Mesendoderm (in vitro differentiated cells): ENCODE measurements at places on chromosomes 6 and 20.

DNA sequence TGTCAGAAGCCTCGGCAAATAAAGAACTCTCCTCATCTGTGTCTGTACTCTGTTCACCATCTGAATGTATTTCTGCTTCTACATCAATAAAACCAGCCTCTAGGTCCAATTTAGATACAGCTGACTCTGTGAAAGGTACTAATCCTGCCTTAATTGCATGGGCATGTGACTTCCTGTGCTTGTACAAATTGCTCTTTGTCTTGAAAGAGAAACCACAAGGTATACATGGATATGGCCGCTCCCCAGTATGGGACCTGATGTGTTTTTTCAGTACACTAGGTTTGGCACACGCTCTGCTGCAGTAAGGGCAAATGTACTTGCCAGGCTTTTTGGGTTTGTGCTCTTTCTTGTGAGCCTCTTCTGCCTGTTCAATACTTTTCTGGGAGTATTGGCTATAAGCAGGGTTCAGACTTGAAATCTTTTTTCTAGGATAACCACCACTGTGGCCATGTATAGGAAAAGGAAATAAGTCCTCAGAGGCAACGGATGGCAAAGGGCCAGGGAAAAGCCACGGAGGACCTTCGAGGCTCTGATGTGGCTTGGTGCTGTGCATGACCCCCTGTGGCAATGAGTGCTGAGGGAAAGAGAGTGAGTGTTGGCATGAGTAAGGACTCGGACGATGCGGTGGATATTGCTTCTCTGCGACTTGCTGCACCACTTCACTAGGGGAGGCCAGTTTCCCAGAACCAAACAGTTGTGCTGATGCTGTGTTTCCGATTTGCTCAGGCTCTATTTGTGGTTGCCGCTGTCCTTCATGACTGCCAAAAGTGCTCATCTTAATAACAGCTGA, 170.9 kb downstream of the HIVEP2 start:
- no peak overlapping the region for H3K4me3 ChIP-seq
- no peaks in the 10 kb centered on the region for H3K4me1 ChIP-seq
- no peaks in the 10 kb centered on the region for H3K36me3 ChIP-seq
- DNase-seq: no peak

DNA sequence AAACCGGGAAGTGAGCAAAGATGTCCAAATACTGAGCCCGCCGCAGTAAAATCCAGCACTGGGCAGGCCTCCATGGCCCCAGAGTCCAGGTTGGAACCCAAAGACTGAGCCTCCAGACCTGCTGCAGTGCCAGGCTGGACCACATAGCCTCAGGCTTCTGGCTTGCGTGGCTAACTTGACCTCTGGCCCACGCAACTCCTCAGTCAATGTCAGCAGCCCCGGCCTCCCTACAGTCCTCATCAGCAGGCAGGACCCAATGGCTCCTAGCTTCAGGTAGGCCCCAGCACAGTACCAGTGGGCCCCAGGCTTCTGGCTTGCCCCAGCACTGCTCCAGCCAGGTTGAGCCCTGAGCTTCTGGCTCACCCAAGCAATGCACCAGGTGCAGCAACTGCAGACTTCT, 245.1 kb upstream of the AFDN start:
- H3K4me3 ChIP-seq: no peak overlapping the region
- no peaks in the 10 kb centered on the region for H3K27me3 ChIP-seq
- no peaks in the 10 kb centered on the region for H3K4me1 ChIP-seq
- no peaks in the 10 kb centered on the region for H3K36me3 ChIP-seq

DNA sequence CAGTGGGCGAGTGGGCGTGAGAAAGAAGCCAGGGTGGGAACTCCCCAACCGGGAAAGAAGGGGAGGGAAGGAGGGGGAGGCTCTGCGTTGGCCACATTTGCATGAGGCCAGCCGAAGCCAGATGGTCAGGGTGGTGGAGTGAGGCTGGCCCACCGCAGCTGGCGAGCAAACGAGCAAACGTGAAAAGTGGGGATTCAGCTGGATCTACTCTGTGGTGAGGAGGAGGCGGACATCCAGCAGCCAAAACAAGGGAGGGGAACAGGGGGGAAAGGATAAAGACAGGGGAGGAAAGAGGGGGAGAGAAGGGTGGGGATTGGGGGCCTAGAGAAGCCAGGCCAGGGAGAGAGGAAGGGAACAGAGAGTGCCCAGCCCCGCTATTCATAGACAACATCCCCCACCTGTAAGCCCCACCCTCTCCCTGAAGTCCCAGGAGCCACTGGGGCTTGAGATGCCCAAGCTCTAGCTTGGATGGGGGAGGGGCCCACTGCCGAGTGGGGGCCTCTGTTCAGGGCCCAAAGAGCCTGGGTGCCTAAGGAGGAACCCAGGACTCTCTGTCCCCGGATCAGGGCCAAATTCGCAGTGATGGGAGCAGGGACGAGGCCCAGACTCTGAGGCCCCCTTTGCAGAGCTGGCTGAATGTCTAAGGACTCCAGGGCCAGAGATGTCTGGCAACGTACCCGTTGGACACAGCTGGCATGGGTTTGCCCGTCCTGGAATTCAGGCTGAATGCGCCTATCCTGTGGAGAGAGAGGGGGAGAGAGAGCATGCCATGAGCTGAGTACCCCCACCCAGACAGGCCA, 45.1 kb downstream of the CPNE5 start:
- peaks cover 2% of the 10 kb centered on the region for H3K4me1 ChIP-seq
- no peak overlapping the region for H3K27ac ChIP-seq
- H3K27me3 ChIP-seq: no peaks in the 10 kb centered on the region
- no peak overlapping the region for H3K4me3 ChIP-seq
- no peaks in the 10 kb centered on the region for H3K36me3 ChIP-seq

DNA sequence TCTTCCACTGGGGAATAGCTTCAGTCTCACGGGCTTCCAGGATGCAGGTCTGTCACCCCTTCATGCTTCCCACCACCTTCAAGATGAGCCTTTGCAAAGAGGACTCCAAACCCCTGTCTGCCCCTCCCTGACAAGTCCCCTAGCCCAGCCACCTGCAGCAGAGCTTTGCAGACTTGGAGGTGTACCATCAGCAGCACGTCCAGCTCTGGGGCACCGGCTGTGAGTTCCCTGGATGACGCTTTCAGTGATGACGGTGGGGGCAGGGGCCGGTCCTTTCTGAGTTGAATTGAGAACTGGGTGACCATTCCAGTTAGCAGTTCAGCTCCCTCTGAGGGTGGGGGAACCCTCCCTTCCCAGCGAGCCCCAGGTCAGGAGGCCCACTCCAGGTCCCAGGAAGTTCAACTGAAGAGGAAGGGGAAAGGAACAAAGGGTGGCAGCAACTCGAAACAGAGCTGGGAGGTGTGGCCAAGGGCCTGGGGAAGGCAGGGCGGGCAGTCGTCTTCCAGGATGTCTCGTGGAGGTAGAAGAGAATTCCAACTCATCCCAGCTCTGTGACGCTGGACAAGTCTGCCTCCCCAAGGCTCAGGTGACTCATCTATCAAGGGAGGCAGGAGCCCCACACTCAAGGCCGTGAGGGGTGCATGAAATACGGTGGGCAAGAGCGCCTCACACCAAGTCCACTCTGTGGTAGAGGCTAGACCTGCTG, 86.0 kb downstream of the PTPN1 start:
- no peak overlapping the region for H3K4me3 ChIP-seq
- H3K4me1 ChIP-seq: peaks cover 2% of the 10 kb centered on the region
- no peaks in the 10 kb centered on the region for H3K27me3 ChIP-seq
- peak; percentile 40 for DNase-seq
- H3K36me3 ChIP-seq: no peaks in the 10 kb centered on the region

GRCh38 chr6:142946924-142947713, 2.1 kb upstream of the HIVEP2 start:
- peak overlapping the region; percentile 66 for H3K4me3 ChIP-seq
- peak overlapping the region; percentile 85 for H3K27ac ChIP-seq
- no peaks in the 10 kb centered on the region for H3K27me3 ChIP-seq

DNA sequence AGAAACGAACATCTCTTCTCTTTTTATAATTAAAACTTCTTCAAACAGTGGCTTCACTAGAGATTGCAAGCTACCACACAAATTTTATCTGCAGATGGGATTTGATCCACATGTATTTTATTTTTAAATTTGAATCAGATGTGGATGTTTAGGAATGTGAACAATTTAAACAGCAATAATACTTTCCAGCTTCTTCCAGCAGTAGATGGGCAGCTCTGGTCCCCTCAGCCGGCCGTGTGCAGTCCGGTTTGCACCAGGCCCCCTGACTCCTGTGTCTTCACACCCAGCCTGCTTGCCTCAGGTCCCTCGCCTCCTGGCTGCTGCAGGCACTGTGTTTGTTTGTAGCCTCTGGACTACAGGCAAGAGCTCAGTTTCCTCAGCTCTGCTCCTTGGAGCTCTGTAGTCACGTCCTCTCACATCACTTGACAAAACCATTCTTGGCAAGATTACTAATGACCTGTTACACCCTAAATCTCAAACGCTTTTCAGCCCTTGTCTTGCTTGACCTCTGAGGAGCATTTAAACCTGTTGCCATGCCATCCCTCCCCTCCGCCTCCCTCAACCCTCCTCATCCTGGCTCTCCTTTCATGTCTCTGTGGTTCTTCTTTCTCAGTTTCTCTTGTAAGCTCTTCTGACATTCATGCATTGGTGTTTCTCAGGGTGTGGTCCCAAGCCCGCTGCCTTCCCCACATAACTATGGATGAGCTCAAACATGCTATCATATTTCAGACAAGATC, 13.2 kb upstream of the ZBTB24 start:
- no peaks in the 10 kb centered on the region for H3K36me3 ChIP-seq
- no peak for DNase-seq
- no peak overlapping the region for H3K27ac ChIP-seq
- H3K27me3 ChIP-seq: no peaks in the 10 kb centered on the region
- no peak overlapping the region for H3K4me3 ChIP-seq

GRCh38 chr6:112291161-112291762, 36.9 kb upstream of the LAMA4 start:
- H3K4me3 ChIP-seq: no peak overlapping the region
- H3K27ac ChIP-seq: no peak overlapping the region
- no peaks in the 10 kb centered on the region for H3K4me1 ChIP-seq
- H3K36me3 ChIP-seq: no peaks in the 10 kb centered on the region
- no peak for DNase-seq
- no peaks in the 10 kb centered on the region for H3K27me3 ChIP-seq

- no peak overlapping the region for H3K27ac ChIP-seq
- H3K27me3 ChIP-seq: no peaks in the 10 kb centered on the region
- H3K4me3 ChIP-seq: no peak overlapping the region
- no peaks in the 10 kb centered on the region for H3K36me3 ChIP-seq
Measured at GRCh38 chr6:16367571-16367970, 129.2 kb downstream of the GMPR start.

GRCh38 chr6:41063884-41064285, 8.3 kb downstream of the OARD1 start:
- no peak for DNase-seq
- H3K27me3 ChIP-seq: no peaks in the 10 kb centered on the region
- no peaks in the 10 kb centered on the region for H3K4me1 ChIP-seq

DNA sequence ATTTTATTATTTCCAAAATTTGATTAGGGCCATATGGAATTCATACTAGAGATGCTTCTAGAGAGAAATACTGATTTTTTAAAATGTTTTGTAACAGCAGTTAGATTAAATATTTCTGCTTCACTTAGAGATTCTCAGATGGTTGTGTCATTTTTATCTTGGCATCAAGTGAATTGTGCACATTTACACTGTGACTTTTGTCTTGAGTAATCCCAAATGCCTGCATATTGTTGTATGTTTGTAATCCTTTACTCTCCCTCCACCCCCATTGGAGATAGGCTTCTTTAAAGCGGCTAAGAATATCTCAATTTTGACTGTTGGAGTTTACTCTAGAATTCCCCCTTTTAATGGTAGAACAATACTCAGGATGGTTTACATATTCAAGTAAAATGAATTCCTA, 19.0 kb downstream of the STX16 start:
- no peak overlapping the region for H3K4me3 ChIP-seq
- H3K36me3 ChIP-seq: peaks cover 5% of the 10 kb centered on the region
- no peak for DNase-seq
- no peak overlapping the region for H3K27ac ChIP-seq

GRCh38 chr6:111096246-111096645, 8.9 kb downstream of the SLC16A10 start:
- H3K27ac ChIP-seq: no peak overlapping the region
- no peak overlapping the region for H3K4me3 ChIP-seq
- no peaks in the 10 kb centered on the region for H3K36me3 ChIP-seq
- DNase-seq: no peak

DNA sequence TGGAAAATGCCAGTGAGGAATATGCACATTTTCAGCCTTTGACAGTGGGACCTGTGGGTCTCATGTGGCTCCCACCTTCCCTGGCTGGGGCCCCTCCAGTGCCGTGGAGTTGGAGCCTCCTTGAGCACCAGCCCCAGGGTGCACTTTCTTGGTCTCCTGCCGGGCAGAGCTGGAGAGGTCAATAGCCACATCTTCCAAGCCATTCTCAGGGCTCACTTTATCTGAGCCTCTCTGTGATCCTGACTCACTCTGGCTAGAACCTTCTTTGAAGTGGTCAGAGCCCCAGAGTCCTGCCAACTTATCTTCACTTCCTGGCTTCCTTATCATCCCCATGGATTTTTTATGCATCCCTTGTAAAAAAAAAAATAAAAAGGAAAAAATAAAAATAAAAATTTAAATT, 5.7 kb downstream of the VSX1 start:
- H3K4me3 ChIP-seq: no peak overlapping the region
- no peak overlapping the region for H3K27ac ChIP-seq
- H3K4me1 ChIP-seq: no peaks in the 10 kb centered on the region
- H3K36me3 ChIP-seq: no peaks in the 10 kb centered on the region
- H3K27me3 ChIP-seq: peaks cover 8% of the 10 kb centered on the region

- H3K4me1 ChIP-seq: peaks cover 4% of the 10 kb centered on the region
- H3K27ac ChIP-seq: no peak overlapping the region
- no peak overlapping the region for H3K4me3 ChIP-seq
- H3K36me3 ChIP-seq: no peaks in the 10 kb centered on the region
- peak; percentile 10 for DNase-seq
Measured at GRCh38 chr20:8306937-8307336, 174.9 kb downstream of the PLCB1 start.

GRCh38 chr20:54097236-54097529, 26.8 kb upstream of the BCAS1 start:
- H3K4me3 ChIP-seq: no peak overlapping the region
- no peaks in the 10 kb centered on the region for H3K27me3 ChIP-seq
- no peak for DNase-seq
- H3K27ac ChIP-seq: no peak overlapping the region
- no peaks in the 10 kb centered on the region for H3K36me3 ChIP-seq
- no peaks in the 10 kb centered on the region for H3K4me1 ChIP-seq

DNA sequence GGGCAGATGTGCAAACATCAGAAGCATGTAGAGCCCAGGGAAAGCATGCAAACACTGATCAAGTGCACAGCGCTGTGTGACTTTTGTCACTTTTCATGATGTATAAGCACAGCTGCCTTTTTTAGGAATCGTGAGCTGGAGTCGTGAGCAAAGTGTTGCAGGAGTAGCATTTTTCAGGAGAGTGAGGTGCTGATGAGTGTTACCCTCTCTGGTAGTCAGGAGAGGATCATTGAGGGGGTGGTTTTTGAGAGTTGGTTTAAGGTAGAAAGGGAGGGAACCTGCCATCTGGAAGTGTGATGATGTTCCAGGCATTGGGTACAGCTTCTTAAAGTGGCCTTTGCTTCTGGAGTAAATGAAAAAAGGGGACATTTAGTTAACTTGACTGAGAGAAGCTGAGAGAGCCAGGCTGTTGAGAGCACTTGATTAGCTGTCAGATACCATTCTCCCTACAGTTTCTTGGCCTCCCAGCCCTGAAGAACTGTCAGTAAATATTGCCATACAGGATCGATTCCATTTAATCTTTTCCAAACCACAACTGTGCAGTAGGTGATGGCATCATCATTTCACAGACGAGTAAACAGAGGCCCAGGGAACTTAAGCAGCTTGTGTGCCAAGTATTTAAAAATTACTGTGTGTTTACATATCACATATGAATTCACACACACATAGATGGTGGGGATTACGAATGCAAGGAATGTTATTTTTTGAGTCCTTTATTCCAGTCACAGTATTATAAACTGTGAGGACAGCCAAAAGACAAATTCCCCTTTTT, 28.9 kb downstream of the TPD52L1 start:
- H3K4me3 ChIP-seq: no peak overlapping the region
- H3K27ac ChIP-seq: no peak overlapping the region
